ENCODE measurements at places on chromosomes 12 and 14.
A peak's percentile ranks its signal among the peaks of the same experiment; 100 is the strongest.

DNA sequence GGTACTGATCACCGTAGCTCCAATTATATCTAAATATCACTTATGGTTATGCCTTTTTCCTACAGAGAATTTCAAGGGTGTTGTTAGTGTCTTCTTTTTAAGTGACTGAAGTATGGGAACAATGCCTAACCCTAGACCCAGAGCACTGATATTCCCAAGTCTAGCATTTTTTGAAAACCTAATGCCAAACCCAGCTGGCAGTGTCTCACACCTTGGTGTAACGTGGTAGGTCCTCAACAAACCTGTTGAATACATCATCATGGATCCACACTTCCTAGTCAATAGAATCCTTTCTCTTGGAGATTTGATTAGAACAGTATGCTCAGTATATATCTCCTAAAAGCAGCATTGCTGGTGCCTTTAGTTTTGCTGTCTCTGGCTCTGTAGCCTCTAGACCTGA, 37.7 kb upstream of the RMST start:
- DNase-seq, result no peak

GRCh38 chr12:76047060-76047459, 15.5 kb upstream of the PHLDA1 start:
- DNase-seq, result no peak

DNA sequence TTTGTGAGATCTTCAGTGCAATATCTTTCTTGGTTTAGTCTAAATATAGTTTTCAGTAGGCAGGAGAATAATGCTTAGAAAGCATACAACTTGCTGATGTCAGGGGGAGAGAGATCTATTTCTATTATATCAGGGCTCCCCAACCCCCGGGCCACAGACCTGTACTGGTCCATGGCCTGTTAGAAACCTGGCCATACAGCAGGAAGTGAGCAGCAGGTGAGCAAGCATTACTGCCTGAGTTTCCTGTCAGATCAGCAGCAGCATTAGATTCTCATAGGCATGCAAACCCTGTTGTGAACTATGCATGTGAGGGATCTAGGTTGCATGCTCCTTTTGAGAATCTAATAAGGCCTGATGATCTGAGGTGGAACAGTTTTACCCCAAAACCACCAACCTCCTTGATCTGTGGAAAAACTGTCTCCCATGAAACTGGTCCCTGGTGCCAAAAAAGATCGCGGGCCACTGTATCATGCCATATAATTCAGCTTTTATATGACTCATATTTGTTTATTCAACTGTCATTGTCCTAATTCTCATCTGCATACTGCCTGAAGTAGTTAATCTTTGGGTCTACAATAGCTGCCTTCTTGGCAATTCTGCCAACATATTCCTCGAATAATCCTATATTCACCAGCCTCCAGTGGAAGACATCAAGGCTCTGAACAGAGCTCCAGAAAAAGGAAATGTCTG, 163.6 kb upstream of the DYRK2 start:
- DNase-seq, result no peak

GRCh38 chr12:70598467-70599193, 38.6 kb downstream of the PTPRB start:
- DNase-seq, result no peak

GRCh38 chr12:97637770-97638169, 175.2 kb downstream of the RMST start:
- no peak for DNase-seq

GRCh38 chr14:60632257-60632656, 17.0 kb downstream of the SIX1 start:
- no peak for DNase-seq

DNA sequence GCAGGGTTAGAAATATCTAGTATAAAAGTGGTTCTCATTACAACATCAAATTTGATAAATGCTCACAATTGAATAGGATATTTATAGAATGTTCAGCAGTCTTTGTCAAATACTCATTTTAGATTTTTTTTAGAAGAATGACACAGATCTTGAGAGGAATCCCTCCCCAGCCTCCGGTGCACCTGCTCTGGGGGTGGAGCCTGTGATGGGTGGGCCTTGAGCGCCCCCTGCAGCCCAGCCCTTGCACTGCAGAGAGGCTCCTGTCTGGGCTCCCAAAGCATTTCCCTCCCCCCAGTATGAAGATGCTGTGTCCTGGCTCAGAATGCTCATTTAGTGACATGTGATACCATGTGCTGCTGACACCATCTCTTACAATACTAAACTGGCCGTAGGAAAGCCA, 792.3 kb downstream of the TMEM121 start:
- DNase-seq, result no peak

- DNase-seq, result no peak
Observed at GRCh38 chr12:113850309-113851056, 115.6 kb downstream of the RBM19 start.

DNA sequence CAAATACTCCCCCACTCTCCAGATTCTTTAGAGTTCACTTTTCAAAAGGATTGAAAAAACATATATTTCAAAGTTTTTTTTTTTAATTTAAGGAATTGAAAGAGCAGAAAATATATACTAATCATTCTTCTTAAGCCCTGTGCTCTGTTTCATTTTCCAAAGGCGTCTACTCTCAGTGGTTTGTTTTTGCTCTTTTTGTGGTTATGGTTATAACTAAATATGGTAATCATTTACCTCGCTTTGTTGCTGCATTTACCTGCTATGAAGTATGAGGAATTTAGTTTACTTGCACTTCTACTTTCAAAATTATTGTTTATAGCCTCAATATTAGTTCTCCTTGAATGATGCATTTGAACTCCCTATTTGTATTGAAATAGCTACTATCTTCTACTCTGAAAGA, 55.9 kb upstream of the LRRK2 start:
- no peak for DNase-seq

DNA sequence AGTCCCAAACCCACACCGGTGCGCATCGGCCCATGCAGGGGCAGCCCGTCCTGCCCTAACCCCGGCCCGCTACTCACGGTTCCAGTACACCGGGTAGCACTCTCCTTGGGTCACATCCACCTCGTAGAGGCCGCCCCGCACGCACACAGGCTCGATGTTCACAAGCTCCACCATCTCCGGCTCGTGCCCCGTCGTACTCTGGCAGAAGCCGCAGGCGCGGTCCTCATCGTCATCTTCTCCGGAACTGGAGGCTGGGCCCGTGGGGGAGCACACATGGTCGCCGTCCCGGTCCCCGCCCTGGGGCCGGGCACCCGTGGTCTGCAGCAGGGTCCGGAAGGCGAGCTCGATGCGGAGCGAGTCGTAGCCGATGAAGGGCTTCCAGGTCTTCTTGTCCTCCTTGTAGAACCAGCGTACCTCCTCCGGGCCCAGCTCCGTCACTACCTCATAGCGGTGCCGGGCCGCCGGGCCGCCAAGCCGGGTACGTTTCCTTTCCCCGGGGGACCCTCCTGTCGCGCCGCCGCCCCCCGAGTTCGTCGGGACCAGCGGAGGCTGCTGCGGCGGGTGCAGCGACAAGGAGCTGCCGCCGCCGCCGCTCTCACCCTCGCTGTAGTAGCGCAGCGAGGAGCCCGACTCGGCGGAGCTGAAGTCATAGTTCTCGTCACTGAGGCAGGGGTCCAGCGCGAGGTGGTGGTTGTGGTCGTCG, 788 bp downstream of the DDHD1 start:
- DNase-seq, result no peak

- DNase-seq, result peak; percentile 26
Observed at GRCh38 chr14:100476012-100476822, 111.0 kb downstream of the BEGAIN start.

GRCh38 chr14:22478670-22479069, 110.4 kb downstream of the DAD1 start:
- DNase-seq, result no peak

DNA sequence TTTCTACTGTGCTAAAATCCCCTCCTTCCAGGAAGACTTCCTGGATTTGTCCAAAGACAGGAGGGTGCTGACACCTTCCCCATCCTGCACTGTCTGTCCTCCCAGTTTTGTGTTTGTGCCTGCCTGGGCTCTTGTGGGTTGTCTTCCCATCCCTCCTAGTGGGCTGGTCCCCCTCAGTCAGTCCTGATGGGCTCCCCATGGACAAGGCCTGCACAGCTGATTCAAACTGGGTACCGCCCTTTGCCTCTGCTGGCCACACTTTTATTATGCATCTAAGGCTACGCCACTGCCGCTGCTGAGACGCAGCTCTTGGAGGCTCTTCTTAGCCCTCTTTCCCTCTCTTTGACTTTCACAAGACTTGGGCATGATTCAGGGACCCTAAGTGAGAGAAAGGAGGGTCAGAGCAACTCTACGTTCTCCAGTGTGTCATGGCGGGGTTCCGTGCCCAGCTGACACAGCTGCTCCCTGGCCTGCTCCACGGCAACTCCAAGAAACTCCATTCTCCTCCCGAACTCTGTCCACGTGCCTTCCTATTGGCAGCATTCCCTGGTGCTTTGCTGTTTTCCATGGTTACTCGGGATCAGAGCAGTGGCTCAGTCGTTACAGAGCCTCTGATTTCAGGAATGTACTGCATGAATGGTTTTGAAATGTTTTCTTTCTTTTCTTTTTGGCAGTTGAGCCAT, 3.8 kb upstream of the KRT85 start:
- no peak for DNase-seq

DNA sequence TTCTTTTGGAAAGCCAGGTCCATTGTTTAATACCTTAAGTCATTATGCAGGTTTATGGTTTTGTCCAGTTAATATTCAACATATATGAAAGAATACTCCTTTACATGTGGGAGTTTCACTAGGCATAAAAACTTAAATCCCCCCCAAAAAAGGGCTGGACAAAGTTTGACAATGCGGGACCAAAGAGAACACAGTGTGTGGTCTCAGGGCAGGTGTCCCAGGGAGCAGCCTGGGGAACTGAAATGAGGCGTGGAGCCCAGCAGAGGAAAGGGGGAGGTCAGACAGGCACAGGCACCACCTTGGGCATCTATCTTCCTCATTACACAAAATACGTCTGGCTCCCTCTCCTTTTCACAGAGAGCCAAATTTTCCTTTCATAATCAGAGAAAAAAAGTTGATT, 22.5 kb downstream of the PKP2 start:
- no peak for DNase-seq

DNA sequence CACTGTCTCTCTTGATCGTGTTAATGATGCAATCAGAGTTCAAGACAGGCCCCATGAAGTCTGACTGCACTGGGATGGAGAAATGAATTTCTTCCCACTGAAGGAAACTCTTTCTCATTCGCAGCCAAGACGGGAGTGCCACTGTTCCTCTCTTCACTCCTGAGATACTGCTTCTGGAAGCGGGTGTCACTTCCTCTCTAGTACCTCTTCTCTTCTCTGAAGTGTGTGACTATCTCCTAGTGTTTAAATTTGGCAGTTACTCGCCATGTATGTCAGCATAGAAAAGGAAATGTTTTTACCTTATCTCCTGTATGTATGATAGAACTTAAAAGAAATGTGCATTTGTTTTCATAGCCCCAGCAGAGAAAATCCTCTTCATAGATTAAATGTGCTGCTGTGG, 215.2 kb downstream of the ANO6 start:
- DNase-seq, result no peak

- no peak for DNase-seq
Observed at GRCh38 chr12:121580959-121581685, at the start of gene KDM2B. Gene KDM2B, minus strand, starts transcription at chr12:121581023. Its CDS starts 112 bp downstream, at chr12:121580911.

GRCh38 chr14:64880221-64881121, 764 bp upstream of the SPTB start:
- no peak for DNase-seq

DNA sequence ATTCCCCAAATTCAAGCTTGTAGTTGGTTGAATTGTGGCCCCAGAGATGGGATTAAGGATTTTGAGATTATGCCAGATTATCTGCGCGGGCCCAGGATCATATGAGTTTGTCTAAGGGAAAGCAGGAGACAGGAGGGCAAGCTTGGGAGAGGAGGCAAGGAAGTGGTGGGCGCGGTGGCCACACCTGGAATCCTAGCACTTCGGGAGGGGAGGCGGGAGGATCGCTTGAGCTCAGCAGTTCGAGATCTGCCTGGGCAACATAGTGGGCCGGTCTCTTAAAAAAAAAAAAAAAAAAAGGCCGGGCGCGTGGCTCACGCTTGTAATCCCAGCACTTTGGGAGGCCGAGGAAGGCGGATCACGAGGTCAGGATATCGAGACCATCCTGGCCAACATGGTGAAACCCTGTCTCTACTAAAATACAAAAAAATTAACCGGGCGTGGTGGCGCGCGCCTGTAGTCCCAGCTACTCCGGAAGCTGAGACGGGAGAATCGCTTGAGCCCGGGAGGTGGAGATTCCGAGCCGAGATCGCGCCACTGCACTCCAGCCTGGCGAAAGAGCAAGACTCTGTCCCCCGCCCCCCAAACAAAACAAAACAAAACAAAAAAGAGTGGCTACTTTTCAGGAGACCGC, 881 bp upstream of the PUS1 start:
- no peak for DNase-seq

- DNase-seq, result no peak
Observed at GRCh38 chr12:96436366-96437170, 36.3 kb upstream of the CDK17 start.

- no peak for DNase-seq
Observed at GRCh38 chr14:105641075-105641937, 114.9 kb downstream of the TMEM121 start.

- no peak for DNase-seq
Observed at GRCh38 chr12:15956010-15956409, 44.9 kb downstream of the DERA start.

GRCh38 chr12:107351713-107352112, 258.4 kb upstream of the CRY1 start:
- DNase-seq, result no peak

GRCh38 chr12:18502422-18502968, 235.3 kb downstream of the PLCZ1 start:
- no peak for DNase-seq

DNA sequence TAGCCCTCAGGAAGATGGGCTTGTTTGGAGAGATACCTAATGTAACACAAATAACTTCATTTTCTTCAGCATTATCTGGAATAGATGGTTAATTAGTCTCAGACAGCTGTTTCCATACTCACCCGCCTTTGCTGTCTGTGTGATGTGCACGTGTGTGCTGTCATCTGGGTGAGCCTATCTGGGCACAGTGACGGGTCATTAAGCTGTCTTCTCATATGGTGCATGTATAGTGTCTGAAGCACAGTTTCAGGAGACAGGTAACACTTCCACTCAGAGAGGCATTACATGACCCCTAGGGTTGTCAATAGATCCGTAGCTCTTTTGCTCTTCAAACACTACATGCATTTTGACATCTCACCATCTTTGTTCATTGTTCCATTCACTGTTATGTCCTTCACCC, 493.3 kb downstream of the APAF1 start:
- no peak for DNase-seq

GRCh38 chr12:75553836-75554555, 42.6 kb upstream of the KRR1 start:
- no peak for DNase-seq

- no peak for DNase-seq
Observed at GRCh38 chr14:89773151-89773550, 181.4 kb downstream of the EFCAB11 start.

GRCh38 chr12:66163289-66163688, 6.5 kb downstream of the TMBIM4 start:
- DNase-seq, result no peak

GRCh38 chr14:53701108-53701875, 255.3 kb downstream of the BMP4 start:
- no peak for DNase-seq
